ENCODE measurements at places on chromosomes 7 and 10.
A peak's percentile ranks its signal among the peaks of the same experiment; 100 is the strongest.

GRCh38 chr7:104625956-104626355 is 297.6 kb downstream of the LHFPL3 start:
- DNase-seq = no peak

DNA sequence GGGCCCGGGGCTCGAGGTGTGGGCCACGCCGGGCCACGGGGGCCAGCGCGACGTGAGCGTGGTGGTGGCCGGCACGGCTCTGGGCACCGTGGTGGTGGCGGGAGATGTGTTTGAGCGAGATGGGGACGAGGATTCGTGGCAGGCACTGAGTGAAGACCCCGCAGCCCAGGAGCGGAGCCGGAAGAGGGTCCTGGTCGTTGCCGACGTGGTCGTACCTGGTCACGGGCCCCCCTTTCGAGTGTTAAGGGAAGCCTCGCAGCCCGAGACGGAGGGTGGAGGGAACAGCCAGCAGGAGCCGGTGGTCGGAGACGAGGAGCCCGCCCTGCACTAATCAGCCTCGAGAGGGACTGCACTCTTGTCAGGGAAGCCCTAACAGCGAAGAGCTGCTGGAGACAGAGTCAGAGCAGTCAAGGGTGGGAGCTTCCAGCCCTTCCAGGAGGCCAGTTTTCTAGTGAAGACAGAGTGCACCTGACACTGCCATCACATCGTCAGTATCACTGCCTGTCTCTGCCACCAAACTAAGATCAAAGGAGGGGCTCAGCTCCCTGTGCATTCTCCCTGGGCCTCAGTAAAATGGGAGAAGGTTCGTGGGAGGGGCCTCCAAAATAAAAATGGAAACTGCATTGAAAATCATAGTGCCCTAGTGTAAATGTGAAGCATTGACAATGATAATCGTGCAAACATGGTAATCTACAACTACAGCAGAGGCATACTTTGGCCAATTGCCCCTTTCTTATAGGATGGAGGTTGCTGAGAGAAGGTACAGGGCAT is 1.3 kb downstream of the MBLAC1 start:
- peak; percentile 53 for DNase-seq

DNA sequence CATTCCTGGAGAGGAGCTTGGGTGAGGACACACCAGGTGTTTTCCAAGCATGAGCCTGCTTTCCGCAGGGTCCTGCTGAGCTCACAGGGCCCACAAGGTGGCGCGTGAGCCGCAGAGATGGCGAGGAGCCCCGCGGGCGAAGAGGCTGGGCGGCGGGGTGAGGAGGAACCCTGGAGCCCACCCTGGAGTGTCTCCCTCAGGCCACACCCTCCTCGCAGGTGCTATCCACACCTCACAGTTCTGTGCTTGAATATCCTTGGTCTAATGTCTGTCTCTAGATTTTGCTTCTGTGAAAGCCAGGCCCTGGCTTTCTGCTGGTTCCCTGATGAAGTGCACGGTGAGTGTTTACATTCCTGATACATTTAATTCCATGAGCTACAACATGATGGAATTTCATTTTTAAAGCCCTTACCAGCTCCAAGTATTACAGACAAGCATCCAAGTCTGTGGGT is 433.6 kb downstream of the ACTR3B start:
- peak; percentile 29 for DNase-seq

DNA sequence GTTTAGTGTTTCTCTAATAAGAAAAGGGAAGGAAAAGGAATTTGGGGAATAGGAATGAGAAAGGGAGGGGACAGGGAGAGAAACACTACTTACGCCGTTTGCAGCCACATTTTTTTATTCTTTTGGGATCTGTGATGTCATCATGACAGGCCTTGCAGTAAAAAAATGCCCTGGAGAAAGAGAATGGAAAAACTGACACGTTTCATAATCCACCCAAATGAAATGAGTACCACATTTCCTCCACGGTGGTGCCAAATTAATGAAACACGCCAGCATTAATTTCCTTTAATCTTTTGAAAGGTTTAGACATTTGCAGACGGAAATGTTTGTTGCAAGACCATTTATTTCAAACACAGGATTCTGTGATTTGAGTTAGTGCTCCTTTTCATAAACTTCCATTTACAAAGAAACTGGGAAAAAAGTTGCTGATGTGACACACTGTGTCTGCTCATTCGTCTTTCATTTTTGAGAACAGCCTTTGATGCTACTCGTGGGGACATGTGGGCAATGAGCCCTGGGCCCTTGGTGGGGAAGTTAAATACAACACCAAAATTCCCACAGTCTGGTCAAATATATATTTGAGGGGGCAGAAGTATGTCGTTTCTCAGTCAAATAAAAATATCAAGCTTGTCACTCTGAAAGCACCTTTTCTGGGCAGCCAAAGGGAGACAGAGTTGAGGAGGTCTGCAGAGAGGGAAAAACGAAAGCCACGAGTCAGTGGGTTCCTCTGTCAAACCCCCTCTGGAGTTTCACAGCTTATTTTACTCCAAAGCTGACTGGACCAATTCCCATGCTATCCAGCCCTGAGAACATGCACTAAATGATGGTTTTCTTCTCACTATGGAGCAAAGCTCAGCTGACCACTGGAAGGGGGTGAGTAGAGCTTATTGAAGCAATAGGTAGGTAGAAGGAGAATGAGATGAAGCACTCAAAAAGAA is 625.5 kb downstream of the KCNMA1 start:
- no peak for DNase-seq

- DNase-seq = no peak
These were observed 10.0 kb upstream of the TNS3 start for GRCh38 chr7:47591655-47592572.

DNA sequence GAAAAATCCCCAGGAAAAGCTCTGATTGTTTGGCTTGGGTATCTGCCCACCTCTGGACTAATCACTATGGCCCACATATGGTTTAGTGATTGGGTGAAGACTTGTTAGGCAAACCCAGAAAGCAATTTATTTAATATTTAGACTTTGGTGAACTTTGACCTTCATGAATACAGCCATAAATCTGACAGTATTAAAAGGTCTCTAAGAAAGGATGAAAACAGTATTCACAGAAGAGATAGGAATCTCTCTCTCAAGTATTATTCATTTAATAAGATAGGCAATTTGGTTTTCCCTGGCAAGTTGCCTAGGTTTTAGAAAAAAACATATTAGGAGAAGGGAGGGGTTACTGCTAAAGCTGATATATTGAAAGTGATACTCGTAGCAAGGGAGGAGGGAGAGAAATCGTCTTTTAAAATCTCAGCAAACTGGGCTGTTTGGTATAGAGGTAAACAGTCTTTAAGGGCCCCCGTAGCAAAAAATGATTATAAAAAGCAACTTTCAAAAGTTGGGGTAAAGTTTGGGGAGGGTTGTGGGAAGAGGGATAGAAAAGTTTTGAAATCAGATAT is 57.1 kb downstream of the LSMEM1 start:
- no peak for DNase-seq

DNA sequence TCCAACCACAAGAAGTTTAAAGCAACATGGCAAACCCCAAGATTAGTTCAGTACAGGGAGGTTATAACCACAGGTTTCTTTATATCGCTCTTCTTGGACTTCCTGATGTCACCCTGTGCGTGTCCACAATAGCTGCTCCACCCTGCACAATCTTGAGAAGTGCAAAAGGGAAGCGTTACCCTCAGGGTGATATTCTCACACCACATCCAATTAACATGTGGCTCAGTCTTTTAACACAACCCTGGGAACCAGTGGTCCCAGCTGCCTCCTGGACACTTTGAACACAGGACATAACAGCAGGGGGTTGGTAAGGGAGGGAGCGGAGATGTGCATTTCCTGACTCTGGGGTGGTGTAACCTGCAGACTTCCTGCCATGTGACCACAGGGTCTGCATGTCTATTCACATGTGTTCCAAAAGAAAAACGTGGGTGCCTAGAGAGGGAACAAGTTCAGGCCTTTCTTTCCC is 64.6 kb downstream of the GSAP start:
- no peak for DNase-seq

GRCh38 chr7:155948845-155949244 is 136.6 kb upstream of the SHH start:
- no peak for DNase-seq

DNA sequence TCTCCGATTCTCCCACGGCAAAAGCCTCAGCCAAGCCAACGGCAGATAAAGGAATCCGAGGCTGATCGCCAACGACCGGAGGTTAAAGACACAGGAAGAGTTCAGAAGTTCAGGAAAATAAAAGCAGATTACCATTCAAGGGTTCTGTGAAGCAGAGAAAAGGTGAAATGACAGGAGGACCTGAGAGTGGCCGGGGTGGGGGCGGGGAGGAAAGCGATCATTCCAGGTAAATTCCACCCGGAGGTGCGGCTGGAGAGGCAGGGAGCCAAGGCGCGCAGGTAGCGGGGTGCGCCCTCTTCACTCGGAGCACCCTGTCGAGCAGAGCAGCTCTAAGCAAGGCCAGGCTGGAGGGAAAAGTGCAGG is 35.3 kb upstream of the SEPHS1 start:
- DNase-seq = no peak

- peak; percentile 10 for DNase-seq
These were observed 172.3 kb downstream of the CACNB2 start for GRCh38 chr10:18312374-18313139.

- peak; percentile 86 for DNase-seq
These were observed 6.0 kb downstream of the MBLAC1 start for GRCh38 chr7:100132697-100133151.

GRCh38 chr10:126146771-126147170 is 241.5 kb downstream of the ADAM12 start:
- DNase-seq = no peak

- DNase-seq = no peak
These were observed 12.7 kb downstream of the FZD1 start for GRCh38 chr7:91276909-91277308.

- DNase-seq = no peak
These were observed 41.1 kb downstream of the AP5Z1 start for GRCh38 chr7:4816419-4817080.

GRCh38 chr7:69213878-69214277 is 384.4 kb upstream of the AUTS2 start:
- DNase-seq = no peak

DNA sequence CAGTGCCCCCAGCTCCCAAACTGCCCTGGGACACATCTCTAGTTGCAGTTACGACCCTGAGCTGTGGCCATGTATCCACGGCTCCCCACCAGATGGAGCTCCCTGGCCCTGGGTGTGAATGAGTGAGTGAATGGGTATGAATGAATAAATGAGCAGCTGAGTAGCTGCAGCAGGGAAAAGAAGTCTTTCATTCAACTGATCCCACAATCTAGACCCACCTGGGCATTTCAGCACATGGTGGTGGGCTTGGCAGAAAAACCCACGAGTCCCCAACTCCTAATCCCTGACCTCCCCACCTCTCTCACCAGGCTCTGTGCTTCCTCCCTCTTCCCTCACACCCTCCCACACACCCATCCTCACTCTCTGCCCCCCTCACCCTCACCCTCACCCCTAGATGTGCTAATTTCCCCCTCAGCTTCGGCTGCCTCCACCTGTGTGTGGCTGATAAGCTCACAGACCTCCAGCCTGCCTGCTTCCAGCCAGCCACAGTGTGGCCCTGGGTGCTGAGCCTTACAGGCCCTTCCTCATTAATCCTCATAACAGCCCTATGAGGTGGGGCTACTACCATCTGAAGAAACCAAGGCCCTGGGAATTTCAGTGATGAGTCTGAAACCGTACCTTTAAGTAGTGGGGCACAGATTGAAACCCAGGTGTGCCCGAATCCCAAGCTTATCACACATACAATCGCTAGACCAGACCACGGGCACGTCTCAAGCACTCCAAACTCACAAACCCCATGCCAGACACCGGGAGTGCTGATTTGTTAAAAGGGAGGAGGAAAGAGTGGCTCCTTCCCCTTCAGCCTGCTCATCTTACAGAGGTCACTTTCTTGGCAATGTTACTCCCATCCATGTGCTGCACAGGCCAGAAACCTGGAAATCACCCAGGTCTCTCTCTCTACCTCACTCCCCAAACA is 2.2 kb upstream of the ATP6V1F start:
- DNase-seq = no peak

DNA sequence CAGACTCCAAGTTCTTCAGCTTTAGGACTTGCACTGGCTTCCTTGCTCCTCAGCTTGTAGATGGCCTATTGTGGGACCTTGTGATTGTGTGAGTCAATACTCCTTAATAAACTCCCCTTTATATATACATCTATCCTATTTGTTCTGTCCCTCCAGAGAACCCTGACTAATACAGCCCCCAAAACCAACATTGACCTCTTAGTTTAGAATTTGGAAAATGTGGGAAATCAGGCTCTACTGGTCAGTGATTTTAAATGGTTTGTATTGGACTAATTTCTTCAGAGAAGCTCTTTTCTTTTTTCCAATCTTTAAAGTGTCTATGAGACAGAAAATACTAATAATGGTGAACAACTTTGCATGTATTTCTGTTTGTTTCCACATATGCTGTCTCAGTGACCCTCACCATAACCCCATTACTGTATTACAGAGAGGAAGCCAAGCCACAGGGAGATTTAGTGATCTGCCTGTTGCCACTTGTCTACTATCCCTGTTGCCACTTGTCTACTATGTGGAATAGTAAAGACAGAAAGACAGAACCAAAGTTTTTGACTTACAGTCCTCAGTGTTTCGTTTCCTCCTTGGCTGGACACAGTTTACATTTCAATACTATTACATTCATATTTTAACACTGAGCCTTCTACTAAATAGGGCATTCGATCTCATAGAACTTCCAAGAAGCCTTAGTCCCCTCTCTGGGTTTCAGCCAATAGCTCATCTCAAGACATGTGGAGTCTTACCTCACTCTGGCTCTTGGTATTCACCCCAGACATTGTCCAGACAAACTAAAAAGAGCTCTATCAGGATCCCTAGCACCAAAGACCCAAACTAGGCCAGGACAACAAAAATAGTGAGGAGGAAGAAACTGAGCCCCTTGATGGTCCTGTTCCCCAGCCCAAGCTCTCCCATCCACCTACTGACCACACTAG is 121.0 kb downstream of the AKR1D1 start:
- no peak for DNase-seq

- no peak for DNase-seq
These were observed 36.1 kb upstream of the ADD3 start for GRCh38 chr10:109971634-109972033.

GRCh38 chr10:13794992-13795612 is 208.3 kb downstream of the PRPF18 start:
- DNase-seq = no peak

DNA sequence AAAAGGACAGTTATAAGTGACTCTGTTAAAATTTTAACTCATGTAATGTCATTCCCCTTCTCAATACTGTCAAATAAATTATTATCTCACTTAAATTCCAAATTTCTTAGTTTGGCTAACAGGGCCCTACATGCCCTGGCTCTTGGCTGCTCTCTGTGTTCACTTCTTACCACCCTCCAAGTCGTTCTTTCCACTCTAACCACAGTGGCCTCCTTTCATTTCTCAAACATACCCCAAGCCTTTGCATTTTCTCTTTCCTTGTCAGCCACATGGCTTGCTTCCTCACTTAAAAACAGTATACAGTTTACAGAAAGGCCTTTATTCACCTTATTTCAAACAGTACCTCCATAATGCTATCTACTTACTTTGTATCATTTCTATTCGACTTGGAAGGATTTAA is 737.1 kb upstream of the ZWINT start:
- DNase-seq = no peak

DNA sequence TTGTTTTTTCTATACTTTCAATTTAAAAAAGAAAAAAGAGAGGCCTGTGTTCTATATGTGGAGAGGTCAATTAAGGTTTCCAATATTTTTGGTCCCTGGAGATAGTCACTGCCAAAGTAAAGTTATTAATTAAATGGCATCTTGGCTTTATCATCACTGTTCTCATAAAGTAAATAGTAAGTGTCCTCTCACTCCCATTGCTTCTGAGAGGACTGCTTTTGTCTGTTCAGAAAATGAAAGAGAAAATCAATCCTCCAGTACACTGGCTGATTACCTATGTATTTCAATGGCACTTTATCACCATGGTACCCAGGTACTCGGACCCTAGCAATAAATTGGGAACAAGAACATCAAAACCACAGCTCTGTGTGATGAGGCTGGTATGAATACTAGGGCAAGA is 94.0 kb downstream of the RNLS start:
- no peak for DNase-seq
